ENCODE measurements at places on chromosomes 11 and 22.

GRCh38 chr22:21933910-21934309 lies 18.7 kb downstream of the PPM1F start:
- no peak for DNase-seq

- no peak for DNase-seq
These were observed 113.9 kb downstream of the RPS6KA4 start for GRCh38 chr11:64472593-64473455.

DNA sequence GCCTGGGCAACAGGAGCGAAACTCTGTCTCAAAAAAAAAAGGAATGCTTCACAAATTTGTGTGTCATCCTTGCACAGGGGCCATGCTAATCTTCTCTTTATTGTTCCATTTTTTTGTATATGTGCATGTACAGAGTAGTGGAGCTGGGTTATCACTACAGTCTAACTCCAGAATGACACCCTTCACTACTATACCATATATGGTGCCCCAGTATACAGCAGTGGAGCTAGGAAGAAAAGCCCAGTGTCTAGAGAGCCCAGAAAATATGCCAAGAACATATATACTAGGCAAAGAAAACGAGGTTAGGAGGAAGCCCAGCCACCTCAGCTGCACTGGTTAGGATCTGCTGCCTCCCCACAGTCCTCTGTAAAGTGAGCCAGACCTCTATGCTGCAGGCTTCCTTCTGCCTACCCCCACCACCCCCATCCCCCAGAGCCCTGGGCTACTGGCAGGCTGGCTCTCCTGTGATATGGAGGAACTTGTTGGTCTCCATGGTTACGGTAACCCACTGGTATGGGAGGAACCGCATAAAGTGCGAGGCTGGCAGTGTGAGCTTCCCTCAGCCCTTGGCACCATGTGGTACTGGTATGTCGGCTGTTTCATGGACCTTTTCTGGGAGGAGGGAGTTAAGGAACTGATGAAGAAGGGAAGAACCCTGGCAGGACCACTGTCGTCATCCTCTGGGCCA lies 34.3 kb downstream of the RCOR2 start:
- no peak for DNase-seq

DNA sequence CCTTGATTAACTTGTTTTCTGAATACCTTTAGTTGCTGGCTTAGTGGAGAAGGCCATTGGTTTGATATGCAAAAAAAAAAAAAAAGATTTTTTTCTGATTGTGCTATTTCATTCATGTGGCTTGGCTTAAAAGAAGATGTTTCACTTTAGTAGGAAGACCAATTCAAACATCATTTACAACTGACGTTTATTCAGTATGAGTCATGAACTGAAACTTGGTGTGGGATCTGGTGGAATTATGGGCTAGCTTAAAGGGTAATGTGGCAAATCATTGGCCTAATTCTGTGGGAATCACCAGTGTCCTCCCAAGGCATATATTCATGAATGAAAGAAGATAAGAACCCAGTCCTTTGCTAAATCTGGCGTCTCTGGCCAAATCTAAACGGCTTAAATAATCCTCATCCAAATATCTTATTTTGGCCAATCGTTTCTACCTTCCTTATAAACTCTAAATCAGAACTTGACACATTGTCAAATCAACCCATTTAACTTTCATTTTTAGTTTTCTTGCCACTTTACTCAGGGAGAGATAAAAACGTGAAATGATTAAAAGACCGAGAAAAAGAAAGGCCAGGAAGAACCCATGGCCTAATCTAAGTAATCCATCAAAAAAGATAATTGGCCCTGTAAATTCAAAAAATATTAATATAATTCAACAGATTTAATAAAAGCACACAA lies 77.0 kb downstream of the DDIAS start:
- DNase-seq, result no peak

DNA sequence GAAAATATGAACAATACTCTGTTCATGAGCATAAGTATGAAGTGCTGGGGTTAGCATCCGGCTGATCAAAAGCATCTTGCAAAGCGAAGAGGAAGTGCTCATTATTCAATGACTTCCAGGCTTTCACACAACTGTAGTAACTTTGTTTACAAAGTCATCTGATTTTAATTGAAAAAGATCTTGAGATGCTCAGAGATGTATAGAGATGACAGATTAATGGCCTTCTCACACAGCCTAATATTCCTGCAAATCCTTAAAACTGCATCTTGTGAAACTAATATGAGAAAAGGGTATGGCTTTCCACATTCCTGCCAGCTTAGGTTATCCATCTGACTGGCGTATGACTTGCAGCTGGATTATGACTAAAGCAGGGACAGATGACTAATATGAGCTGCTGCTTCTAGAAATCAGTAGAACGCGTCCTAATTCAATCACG lies 125.4 kb downstream of the CASP12 start:
- peak; percentile 82 for DNase-seq

DNA sequence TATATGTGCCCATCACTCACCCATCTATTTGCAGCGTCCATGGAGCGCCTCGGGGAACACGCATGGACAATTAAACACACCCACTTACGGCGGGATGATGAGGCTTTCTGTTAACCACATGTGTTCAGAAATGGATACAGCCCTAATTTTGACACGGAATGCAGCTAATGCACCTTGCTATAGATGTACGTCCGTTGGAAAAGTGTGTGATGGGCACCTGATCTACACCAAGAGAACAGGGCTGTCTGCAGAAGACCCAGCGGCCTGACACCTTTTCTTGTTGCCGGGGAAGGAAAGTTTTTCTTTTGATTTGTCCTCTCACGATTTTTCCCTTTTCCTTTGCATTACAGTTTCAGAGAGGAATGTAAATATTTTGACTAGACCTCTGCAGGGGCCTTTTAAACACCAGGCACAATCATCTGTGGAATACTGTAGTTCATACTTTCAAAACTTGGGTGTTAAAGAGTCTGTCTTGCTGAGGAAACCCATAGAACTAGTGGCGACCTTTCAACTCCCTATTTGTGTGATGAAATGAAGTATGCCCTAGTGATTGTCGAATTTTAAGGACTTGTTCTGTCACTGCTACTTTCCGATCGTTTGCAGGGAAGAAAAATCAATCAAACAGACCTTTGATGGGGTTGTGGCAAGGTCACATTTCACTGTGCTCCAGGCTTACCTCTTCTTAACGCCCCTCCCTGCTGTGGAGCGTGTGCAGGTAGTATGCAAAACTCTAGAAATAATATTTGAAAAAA lies 16.5 kb upstream of the PAX6 start:
- DNase-seq, result no peak

GRCh38 chr22:48315439-48316256 lies 1512.0 kb downstream of the BRD1 start:
- DNase-seq, result no peak

- no peak for DNase-seq
These were observed 3.4 kb downstream of the BSX start for GRCh38 chr11:122978299-122978620.

DNA sequence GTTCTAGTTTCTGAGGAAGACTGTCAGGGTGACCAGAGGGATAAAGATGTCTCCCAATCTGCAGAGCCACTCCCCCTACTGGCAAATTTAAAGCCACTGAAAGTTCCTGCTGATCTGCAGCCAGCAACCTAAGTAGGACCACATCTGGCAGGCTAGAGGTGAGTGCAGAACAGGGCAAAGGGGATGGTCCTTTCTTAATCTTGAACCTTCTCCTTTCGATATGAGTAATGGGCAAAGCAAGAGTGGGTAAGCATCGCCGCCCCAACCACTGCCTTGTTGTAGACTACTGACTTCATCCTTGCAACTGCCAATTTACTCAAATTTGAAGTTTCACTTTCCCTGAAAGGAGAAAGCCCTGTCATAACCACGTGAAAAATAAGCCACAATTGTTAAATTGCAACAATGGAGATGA lies 30.7 kb downstream of the SCUBE2 start:
- DNase-seq, result no peak

- DNase-seq, result no peak
These were observed 104.9 kb downstream of the GAB2 start for GRCh38 chr11:78312712-78313111.

DNA sequence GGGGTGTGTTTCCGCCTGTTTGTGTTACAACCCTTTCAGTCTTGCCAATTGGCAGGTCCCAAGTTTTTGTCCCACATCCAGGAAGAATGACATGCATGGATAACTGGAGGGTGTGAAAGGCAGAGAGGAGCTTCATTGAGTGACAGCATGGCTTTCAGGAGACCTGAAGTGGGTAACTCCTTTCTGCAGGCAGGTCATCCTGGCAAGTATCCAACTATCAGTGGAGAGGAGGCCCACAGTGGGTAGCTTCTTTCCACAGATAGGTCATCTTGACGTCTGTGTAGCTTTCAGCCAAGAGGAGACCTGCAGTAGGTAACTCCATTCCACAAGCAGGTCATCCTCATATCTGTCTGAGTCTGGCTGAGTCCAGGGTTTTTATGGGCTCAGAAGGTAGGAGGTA lies 1268.8 kb upstream of the CNTN5 start:
- no peak for DNase-seq

DNA sequence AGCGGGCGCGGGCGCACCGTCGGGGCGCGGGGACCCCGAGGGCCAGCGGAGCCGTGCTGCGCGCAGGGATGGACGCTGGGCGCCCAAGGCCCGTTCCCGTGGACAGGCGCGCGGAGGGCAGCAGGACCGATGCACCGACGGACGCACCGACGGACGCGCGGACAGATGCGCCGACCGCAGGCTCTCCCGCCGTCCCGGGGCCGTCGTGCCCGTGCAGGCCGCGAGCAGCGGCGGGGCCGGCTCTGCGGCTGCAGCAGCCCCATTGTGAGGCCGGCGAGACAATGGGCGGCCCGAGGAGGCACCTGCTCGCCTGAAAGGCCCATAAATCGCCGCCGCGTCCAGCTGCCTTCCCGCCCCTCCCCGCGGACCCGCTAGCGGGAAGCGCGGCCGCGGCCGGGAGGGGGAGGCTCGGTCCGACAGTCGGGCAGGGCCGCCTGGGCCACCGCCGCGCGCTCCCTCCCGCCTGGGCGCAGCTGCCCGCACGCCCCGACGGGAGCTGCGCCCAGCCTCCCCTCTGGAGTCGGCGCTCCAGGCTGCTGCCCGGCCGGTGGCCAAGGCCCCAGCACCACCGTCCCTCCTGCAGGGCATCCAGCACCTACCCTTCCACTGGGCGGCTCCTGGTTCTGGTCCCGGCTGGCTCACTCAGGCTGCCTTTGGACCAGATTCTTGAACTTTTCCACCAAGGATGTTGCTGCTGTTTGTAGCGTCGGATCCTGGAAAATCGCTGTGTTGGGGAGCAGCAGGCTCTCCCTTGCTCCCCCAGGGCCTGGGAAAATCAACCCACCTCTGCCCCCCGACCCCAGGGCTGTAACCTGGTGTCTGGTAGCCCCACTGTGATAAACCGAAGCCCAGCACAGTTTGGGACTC lies 15.8 kb downstream of the CDKN1C start:
- DNase-seq, result no peak

GRCh38 chr11:69715446-69715845 lies 11.6 kb upstream of the FGF19 start:
- no peak for DNase-seq

- no peak for DNase-seq
These were observed 16.0 kb downstream of the TNRC6B start for GRCh38 chr22:40193429-40194421.

DNA sequence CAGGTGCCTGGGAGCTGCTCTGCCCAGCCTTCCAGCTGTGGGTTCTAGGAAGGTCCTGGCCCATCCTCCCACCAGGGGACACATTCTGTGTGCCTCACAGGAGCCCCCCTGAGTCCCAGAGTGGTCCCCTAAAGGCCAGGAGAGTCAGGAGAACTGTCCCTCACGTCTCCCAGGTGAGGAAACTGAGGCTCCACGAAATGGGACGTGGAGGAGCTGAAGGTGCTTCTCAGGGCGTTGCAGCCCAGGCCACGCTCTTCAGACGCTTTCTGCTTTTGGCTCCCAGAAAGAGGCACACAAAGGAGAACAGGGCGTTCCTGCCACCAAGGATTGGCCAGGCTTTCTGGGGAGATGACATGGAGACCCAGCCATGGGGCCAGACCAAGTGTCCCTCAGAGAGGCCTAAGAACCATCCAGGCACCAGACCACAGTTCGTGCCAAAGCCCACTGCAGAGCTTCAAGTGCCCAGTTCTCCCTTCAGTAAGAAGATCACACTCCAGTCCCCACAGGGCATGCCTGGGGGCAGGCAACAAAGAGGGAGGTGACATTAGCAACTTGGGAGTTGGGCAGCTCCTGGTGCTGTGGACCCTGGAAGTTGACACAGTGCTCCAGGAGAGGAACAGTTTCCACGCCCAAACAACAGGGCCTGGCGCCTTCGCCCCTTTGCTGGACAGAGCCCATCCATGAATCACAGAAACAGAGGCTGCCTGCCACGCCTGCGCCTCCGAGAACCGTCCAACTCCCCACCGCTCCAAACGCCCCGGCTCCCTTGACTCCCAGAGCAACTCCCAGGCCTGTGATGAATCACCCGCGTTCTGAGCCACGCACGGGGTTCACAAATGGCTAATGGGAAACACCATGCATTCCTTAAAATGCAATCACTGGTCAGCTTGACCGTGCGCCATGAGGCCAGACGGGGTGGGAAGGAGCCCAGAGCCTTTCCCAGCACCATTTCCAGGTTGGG lies 589.2 kb downstream of the BRD1 start:
- no peak for DNase-seq

DNA sequence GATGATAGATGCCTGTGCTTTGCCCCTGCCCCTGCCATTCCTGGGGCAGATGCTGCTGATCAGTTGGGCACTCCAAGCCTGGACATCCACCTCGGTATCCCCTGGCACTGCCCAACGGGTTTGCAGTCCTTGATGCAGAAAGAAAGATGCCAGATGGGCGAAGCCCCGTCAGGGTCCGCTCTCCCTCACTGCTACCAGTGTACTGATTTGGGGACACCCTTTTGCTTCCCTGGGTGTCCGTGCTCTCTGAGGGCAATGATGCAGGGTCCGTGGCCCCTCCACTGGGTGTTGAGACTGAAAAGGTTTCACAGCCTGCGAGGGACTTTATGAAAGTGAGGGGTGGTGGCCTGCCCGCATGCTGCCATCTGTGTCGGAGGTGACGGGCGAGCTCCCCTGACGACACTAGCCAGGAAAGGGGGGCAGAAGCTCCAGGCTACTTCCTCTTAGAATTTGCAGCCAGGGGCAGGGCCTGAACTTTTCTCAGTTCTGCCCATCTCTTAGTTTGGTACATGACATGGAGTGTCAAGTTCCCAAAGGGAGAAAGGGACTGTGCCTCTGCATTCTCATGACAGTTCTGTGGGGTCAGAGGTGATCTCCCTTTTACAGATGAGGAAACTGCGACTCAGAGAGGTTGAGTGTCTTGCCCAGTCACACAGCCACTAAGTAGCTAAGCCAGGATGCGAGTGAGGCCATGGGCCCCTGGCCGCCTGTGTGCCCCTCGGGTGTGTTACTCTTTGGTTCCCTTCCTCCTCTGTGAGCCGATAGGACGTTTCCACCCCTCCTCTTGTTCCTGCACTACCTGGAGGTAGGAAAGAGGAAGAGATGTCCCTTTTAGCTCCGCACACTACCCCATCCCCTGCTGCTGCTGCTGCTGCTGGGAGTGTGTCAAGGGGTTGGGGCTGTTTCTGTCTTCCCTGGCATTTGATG lies 96.6 kb downstream of the BCR start:
- DNase-seq, result no peak

GRCh38 chr11:134132808-134133207 lies 63.9 kb downstream of the JAM3 start:
- DNase-seq, result no peak

All from amniotic stem cell (primary cell).